ENCODE measurements at places on chromosomes 1 and 21.

GRCh38 chr1:207217778-207218511 is 103.5 kb upstream of the CD55 start:
- no peak for DNase-seq

- no peak for DNase-seq
Measured at GRCh38 chr1:231761252-231761651, 134.7 kb downstream of the DISC1 start.

DNA sequence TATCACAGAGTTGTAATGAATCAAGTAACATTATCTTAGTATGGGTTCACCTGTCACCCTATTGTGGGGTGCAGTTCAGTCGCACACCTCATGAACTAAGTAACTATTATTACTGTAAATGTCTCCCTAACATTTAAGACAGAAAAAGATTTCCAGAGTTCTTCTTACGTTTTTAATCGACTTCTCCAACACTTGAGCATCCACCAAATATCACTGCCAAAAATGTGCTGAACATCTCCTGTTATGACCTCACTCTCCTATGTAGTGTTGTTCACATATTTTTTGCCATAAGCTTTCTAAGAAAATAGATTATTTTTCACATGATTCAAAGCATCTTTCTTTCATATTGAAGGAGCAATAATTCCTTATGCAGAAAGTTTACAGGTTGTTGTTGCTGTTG is 1.3 kb downstream of the TTLL7 start:
- DNase-seq: no peak

- DNase-seq: no peak
Measured at GRCh38 chr1:221823561-221823960, 81.7 kb upstream of the DUSP10 start.

DNA sequence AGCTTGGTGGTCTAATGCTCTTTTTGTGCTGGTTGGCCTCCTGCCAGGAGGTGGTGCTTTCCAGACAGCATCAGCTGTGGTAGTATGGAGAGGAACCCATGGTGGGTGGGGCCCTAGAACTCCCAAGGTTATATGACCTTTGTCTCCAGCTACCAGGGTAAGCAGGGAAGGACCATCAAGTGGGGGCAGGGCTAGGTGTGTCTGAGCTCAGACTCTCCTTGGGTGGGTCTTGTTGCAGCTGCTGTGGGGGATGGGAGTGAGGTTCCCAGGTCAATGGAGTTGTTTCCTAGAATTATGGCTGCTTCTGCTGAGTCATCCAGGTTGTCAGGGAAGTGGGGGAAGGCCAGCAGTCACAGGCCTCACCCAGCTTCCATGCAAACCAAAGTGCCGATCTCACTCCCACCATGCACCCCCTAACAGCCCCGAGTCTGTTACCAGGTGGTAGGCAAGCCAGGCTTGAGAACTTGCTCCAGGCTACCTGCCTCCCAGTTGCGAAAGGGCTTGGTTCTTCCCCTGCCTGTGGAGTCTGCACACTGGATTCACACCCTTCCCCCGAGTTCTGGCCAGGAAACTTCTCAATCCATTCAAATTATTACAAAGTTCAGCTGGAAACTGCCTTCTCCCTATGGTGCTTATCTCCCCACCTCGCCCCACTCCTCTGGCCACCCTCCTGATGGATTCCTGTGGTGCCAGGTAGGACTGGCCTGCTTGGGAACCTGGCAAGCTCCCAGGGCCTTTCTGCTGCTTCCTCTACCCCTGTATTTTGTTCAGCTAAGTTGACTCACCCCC is 37.8 kb downstream of the DRAM2 start:
- no peak for DNase-seq

- DNase-seq: no peak
Measured at GRCh38 chr1:112460615-112461014, 48.1 kb upstream of the WNT2B start.

DNA sequence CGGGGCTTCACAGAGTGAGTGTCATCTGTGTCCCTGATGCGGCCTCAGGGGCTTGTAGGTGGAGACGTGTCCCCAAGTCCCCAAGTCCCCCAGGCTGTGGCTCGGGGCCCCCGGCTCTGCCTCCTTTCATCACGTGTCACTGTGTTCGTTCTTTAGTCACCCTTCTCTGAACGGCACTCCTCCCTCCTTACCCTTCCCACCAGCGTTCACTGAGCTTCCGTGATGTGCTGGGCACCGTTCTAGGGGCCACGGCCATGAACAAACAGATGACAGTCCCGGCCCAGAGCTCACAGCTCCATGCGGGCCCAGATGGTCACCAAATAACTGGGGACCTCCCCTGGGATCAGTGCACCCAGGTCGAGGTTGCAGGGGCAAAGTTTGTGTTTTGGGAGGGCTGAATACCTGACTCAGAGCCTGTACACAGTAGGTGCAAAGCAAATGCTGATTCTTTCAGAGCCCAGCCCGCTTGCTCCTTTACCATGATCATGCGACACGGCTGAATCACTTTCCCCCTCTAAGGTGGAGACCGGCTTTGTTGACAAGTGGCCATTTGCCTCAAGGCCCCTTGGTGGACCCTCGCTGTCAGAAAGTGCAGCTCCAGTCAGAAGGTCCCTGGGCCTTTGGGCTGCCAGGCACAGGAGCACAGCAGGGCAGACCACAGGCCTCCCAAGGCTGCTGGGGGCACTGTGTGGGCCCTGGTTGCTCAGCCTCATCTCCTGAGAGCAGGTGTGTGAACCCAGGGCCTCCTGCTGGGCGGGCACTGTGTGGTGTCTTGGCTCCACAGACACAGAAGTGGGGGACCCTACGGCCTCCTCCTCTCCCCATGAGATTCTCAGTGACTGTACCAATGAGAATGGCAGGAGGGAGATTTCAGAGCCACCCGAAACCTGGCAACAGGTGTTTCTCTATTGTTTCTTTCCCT is 592.5 kb downstream of the PTPRU start:
- no peak for DNase-seq

DNA sequence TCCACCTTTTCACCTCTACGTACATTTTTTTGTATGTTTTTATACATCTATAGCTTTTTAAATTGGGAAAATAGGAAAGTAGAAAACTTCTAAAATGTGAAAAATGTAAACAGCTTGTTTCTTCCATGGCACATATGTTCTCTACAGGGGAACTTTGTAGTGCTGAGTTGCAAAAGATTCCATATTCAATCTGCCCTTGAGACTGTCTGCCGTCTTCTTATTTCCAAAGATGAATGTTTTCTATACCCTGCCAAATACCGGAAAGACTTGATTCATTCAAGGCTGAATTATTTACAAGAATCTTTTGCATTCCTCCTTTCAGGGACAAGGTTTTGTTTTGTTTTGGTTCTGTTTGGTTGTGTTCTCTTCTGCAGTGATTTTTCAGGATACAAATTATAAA is 1334.5 kb upstream of the ADGRL4 start:
- no peak for DNase-seq

DNA sequence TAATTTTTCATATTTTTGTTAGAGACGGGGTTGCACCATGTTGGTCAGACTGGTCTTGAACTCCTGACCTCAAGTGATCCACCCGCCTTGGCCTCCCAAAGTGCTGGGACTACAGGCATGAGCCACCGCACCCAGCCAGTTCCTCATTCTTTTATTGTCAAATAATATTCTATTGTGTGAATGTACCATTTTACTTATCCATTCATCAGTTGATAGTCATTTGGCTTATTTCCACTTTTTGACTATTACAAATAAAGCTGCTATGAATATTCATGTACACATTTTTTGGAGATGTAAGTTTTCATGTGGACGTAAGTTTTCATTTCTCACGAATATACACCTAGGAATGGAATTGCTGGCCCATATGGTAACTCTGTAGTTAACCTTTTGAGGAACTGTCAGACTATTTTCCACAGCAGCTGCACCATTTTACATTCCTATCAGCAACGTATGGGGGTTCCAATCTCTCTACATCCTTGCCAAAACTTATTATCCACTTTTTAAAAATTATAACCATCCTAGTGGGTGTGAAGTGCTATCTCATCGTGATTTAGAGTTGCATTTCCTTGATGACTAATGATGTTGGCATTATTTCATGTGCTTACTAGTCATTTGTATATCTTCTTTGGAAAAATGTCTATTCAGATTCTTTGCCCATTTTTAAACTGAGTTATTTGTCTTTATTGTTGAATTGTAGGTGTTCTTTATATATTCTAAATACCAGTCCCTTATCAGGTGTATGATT is 12.7 kb downstream of the PACC1 start:
- DNase-seq: no peak

DNA sequence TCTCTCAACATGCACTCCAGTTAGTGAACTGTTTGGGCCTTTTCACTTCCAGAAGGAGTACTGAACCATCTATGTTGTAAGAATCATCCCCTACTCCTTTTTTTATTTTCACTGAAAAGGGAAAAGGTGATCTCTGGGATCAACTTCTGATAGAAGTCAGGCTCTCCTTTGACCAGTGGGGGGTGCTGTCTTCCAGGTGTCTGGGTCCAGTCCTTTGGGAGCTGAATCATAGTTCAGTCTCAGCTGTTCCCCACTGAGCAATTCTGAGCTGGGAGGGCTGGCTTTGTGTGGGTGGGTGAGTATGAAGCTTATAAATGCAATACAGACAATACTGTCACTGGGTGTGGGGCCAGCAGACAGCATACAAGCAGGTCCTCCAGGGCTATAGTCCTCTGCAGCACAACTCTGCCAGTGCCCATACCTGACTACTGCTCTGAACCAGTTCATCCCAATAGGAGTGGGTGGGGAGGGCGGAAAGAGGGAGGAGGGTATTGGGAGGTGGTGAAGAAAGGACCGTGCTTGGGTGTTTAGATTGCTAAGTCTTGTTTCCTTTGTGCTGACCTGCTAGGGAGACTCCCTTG is 12.5 kb upstream of the SARS1 start:
- no peak for DNase-seq

DNA sequence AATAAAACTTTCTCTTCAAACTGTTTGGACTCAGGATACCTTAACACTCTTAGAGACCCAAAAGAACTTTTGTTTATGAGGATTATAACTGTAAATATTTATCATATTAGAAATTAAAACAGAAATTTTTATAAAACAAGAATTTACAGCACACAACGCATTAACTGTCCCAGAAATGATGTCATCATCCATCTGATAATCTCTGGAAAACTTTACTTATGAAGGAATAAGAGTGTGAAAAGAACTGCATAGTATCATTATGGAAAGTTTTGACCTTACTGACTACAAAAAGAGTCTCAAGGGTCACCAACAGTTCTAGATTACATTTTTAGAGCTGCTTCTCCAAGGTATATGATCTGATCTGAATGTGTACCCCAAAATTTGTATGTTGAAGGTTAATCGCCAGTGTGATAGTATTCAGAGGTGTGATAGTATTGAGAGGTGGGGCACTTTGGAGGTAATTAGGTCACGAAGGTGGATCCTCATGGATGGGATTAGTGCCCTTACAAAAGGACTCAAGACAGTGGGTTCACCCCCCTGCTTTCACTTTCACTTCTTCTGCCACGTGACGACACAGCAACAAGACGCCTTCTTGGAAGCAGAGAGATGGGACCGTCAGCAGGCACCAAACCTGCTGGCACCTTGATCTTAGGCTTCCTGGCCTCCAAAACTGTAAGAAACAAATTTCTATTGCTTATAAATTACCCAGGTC is 95.7 kb upstream of the NR5A2 start:
- no peak for DNase-seq

GRCh38 chr21:38470755-38471154 is 27.5 kb downstream of the ERG start:
- no peak for DNase-seq

DNA sequence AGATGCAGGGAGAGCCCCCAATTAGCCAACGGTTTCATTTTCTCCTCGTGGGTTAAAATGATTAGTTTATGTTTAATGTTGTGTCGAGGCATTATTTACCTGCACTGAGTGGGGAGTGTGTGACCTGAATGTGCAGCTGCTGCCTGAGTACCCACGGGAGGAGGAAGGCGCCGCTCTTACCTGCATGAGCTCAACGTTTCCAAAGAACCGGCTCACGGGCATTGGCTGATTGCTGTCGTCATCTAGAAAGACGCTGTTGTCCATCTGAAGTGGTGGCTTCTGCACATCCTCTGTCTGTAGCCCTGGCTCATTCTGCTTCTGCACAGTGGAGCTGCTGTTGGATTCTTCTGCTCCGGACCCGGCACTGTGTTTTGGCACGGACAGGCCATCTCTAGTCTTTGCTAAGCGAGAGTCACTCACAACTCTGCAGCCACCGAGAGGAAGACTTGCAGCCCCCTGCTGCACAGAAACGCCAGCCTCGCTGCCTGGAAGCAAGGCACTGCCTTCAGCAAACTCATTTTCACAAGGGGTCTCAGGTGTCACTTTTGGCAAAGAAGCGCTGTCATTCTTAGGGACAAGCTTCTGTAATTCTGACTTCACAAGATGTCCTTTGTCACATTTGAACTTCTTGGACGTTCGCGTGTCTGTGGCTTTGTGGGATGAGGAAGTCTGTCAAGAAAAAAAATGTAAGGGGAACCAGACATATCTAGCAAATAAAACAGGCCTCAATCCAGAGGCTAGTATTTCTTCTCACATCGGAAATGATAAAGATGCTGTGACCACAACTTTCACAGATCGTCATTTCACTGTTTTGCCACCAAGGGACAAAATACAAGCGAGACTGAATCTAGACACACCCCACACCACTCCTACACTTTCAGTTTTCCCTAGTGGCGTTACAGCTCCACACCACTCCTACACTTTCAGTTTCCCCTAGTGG is 9.4 kb downstream of the C1orf174 start:
- DNase-seq: no peak

GRCh38 chr1:164310166-164310565 is 248.8 kb upstream of the PBX1 start:
- no peak for DNase-seq

- DNase-seq: no peak
Measured at GRCh38 chr21:21612466-21612865, 614.3 kb downstream of the NCAM2 start.

GRCh38 chr1:212981025-212981495 is 30.7 kb downstream of the VASH2 start:
- no peak for DNase-seq

GRCh38 chr1:234538062-234538731 is 59.2 kb upstream of the TARBP1 start:
- DNase-seq: no peak

DNA sequence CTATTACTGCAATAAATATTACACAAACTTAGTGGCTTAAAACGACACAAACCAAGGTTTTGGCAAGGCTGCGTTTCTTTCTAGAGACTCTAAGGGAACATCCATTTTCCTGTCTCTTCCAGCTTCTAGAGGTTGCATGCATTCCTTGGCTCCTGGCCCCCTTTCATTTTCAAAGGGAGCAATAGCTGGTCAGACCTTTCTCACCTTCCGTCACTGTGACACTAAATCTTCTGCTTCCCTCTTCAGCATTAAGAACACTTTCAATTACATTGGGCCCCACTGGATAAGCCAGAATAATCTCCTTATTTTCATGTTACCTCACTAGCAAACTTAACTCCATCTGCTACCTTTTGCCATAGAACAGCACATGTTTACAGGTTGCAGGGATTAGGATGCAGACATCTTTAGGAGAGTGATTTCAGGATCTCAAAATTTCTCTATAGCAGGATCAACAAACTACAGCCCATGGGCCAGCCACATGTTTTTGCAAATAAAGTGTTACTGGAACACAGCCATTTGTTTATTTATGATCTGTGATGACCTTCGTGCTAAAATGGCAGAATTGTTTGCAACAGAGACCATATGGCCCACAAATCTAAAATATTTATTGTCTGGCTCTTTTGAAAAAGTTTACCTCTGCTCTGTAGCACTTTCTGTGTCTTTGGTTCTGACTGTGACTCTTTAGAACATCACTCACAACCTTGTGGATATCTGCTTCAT is 221.5 kb upstream of the SGIP1 start:
- no peak for DNase-seq

Data from T follicular helper cell (primary cell).